ENCODE measurements at places on chromosomes 3 and 15.

DNA sequence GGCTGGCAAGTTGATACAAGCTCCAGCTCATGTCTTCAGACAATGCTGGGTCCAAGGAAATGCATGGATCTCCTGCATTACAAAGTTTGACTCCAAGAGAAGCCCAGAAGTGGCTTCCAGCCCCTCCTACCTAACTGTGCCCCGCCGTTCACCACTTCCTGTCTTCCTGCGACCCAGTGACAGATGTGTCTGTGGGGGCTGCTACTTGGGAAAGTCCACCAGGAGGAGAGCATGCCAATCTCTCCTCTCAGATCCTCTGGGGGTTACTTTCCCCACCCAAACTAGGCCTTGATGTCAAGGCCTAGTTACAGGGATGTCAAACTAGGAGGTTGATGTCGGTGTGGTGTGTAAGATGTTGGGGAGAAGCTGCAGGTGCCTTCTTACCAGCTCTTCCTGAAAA, 133.6 kb upstream of the RASGRP1 start:
- no peak for DNase-seq

DNA sequence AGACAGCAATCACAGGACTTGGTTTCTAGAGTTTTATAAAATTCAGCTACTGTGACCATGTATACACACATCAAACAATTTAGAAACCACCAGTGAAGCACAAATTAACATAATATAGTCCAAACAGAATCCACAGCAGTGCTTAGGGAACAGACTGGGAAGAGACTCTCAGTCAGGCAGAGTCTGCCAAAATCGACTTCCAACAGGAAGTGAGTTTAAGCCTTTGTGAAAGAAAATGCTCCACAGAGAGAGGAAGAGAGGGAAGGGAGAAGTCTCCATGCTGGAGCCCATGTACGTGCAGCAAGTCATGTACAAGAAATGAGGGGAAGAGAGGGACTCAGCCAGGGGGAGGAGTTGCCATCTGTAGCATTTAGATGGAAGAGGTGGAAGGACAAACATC, 172.6 kb downstream of the IL5RA start:
- DNase-seq: no peak

GRCh38 chr3:106423321-106424225, 554.8 kb upstream of the CBLB start:
- no peak for DNase-seq

GRCh38 chr3:143538577-143538981, 309.7 kb downstream of the SLC9A9 start:
- no peak for DNase-seq

DNA sequence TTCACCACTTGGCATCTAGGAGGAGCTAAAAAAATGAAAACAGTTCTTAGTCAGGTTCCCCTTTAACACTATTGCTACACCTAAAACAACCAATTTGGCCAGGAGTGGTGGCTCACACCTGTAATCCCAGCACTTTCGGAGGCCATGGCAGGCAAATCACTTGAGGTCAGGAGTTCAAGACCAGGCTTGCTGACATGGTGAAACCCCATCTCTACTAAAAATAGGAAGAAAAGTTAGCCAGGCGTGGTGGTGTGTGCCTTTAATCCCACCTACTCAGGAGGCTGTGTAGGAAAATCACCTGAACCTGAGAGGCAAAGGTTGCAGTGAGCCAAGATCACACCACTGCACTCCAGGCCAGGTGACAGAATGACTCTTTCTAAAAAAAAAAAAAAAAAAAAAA, 124.1 kb downstream of the DGKG start:
- no peak for DNase-seq

DNA sequence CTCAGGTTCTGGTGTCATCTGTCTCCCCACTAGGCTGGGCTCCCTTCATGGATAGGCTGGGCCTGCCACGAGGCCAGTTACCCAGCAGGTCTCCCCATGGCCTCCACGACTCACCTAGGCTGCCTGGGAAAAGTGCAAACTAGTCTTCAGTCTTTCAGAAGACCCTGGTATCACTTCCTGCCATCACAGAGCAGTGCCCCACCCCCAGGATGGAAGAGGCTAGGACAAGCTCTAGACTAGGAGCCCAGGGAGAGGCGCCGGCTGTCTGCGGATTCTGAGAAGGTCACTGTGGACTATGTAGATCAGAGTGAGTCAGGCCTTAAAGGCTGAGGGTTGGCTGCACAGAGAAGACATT, 63.7 kb downstream of the CORO2B start:
- no peak for DNase-seq

DNA sequence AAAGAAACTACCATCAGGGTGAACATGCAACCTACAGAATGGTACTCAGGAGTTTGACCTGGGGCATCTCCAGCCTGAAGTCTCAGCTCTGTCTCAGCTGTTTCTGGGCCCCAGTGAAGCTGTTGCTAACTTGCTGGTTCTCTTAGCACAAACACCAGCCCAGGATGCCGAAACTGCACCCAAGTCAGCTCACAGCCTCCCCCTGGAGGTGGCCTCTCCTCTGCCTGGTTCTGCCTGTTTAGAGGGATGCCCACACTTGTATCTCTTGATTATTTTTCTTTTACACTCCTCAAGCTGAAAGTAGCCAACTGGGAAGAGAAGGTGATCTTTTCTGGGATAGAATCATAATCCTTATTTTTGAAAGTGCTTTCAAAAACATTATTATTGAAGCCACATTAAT, 289.0 kb upstream of the RASGRP1 start:
- no peak for DNase-seq

- DNase-seq: peak; percentile 16
Measured at GRCh38 chr3:42498791-42499477, 3.5 kb upstream of the VIPR1 start.

GRCh38 chr15:95085056-95085455, 853.7 kb downstream of the MCTP2 start:
- DNase-seq: no peak

DNA sequence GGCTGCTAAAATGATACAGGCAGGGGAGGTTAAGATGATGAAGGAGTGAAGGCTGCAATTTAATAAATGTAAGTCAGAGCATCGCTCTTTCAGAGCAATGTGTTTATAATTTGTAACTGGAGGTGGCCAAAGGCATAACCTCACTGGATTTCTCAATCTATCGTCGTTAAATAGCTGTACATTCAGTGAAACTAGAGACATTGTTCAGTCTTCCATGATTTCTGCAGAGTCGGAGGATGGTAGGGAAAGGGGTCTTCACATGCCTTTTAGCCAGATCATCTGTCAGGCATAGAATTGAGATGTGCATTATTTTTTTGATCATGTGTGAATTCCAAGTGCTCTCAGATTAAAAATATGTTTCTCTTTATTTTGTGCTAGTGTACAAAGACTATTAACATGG, 315.4 kb downstream of the OXSM start:
- no peak for DNase-seq

GRCh38 chr3:50287262-50287661, 5.0 kb downstream of the IFRD2 start:
- no peak for DNase-seq

DNA sequence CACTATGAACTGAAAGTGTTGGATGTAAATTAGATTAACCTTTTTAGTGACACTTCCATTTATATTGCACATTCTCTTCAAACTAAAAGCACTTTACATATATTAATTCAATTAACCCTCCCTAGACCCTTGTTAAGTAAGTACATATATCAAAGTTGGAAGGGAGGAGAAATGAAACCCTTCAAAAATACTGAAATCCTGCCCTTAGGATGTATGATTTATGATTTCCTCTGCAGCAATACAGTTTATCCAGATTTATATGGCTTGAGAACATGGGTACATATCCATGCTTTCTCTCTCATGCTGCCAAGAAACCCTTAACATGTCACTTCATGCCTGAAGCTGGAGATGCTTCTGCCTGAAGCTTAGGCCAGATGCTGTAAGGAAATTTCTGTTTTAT, 11.0 kb downstream of the CLSTN2 start:
- no peak for DNase-seq

Data from tibial artery (tissue), 4 donors.